ENCODE measurements at places on chromosomes 7 and 10.
A peak's percentile ranks its signal among the peaks of the same experiment; 100 is the strongest.

DNA sequence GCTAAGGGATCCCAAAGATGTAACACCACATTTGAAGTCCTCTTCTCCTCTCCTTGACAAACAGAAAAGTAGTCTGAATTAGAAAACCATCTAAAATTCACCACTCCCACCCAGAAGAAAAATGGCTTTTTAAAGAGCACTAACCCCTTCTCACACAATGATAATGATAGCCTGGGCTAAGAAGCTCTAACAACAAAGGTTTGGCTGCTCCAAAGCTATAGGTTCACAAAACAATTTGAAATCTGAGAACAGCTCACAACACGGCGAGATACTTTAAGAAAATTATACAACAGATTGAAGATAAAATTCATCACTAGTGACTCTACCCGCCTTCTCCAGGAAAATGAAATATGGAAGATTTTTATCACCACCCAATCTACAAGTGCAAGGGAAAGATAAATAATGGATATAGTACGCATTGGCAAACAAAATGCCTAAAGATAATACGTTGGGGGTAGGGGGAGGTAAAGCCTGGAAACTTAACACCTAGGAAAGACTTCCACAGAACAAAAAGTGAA, 7.4 kb downstream of the ITGB1 start:
- peaks cover 67% of the 10 kb centered on the region for H3K36me3 ChIP-seq
- peak overlapping the region; percentile 95 for H3K27ac ChIP-seq
- no peak for DNase-seq
- H3K4me3 ChIP-seq: peak overlapping the region; percentile 12
- no peaks in the 10 kb centered on the region for H3K27me3 ChIP-seq

- no peak for DNase-seq
- H3K4me3 ChIP-seq: no peak overlapping the region
- H3K36me3 ChIP-seq: peaks cover 14% of the 10 kb centered on the region
These were observed 19.2 kb downstream of the TNRC18 start for GRCh38 chr7:5404421-5404826.

GRCh38 chr7:2660359-2661095, 27.5 kb upstream of the AMZ1 start:
- H3K27me3 ChIP-seq: no peaks in the 10 kb centered on the region
- DNase-seq: no peak
- no peak overlapping the region for H3K27ac ChIP-seq
- H3K4me1 ChIP-seq: no peaks in the 10 kb centered on the region
- H3K36me3 ChIP-seq: no peaks in the 10 kb centered on the region
- H3K4me3 ChIP-seq: no peak overlapping the region

DNA sequence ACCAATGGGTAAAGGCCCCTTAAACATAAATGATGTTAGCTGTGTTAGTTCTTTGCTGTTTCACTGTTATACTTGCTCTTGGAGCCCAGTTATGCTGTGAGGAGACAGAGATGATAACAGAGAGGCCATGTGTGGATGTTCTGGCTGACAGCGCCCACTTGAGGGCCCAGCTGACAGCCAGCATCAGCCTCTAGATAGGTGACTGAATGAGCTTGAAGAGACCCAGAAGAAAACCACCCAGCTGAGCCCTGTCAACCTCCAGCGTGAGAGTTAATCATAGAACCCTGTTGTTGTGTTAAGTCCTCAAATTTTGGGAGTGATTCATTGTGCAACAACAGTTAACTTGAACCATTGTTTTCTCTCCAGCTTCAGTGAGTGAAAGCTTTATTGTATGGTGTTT, 91.7 kb downstream of the GLRX3 start:
- DNase-seq: no peak
- H3K4me3 ChIP-seq: no peak overlapping the region
- H3K27ac ChIP-seq: no peak overlapping the region
- no peaks in the 10 kb centered on the region for H3K27me3 ChIP-seq
- H3K36me3 ChIP-seq: no peaks in the 10 kb centered on the region

DNA sequence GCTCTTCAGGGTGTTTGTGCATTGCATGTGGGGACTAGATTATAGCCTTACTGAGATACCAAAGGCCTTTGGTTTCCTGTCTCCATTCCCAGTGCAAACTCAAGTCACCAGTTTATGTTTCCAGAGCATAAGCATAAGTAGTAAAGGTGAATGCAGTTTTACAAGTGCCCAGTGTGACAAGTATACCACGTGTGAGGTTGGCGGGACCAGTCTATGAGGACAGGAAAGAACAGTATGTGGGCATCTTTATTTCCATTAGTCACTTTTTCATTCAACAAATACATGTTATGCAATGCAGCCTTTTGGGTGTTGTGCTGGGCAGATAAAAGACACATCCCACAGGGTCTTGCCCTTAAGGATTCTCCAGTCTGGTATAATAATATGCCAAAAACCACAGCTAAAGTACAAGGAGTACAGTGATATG, 146.5 kb downstream of the ARID5B start:
- H3K27me3 ChIP-seq: no peaks in the 10 kb centered on the region
- H3K36me3 ChIP-seq: peaks cover 17% of the 10 kb centered on the region
- peaks cover 72% of the 10 kb centered on the region for H3K4me1 ChIP-seq
- H3K4me3 ChIP-seq: no peak overlapping the region

GRCh38 chr7:111711426-111712065, 149.3 kb upstream of the IMMP2L start:
- no peak overlapping the region for H3K4me3 ChIP-seq
- no peaks in the 10 kb centered on the region for H3K36me3 ChIP-seq
- no peak overlapping the region for H3K27ac ChIP-seq
- no peaks in the 10 kb centered on the region for H3K27me3 ChIP-seq
- H3K4me1 ChIP-seq: no peaks in the 10 kb centered on the region

GRCh38 chr7:375901-376305, 85.9 kb downstream of the FOXL3 start:
- peak; percentile 47 for DNase-seq
- no peaks in the 10 kb centered on the region for H3K4me1 ChIP-seq
- H3K27ac ChIP-seq: no peak overlapping the region
- no peaks in the 10 kb centered on the region for H3K36me3 ChIP-seq
- no peaks in the 10 kb centered on the region for H3K27me3 ChIP-seq

- H3K4me3 ChIP-seq: peak overlapping the region; percentile 20
- DNase-seq: no peak
- H3K36me3 ChIP-seq: no peaks in the 10 kb centered on the region
- no peak overlapping the region for H3K27ac ChIP-seq
- no peaks in the 10 kb centered on the region for H3K27me3 ChIP-seq
These were observed 9.2 kb downstream of the NYAP1 start for GRCh38 chr7:100492738-100493475.

- no peak for DNase-seq
- peak overlapping the region; percentile 76 for H3K27ac ChIP-seq
- H3K4me1 ChIP-seq: peaks cover 59% of the 10 kb centered on the region
- H3K4me3 ChIP-seq: no peak overlapping the region
- no peaks in the 10 kb centered on the region for H3K27me3 ChIP-seq
These were observed 133.5 kb downstream of the DOCK4 start for GRCh38 chr7:112072541-112073245.
